ENCODE measurements at places on chromosomes 2 and 18. TPM values are rescaled to one million over a fixed set of nuclear protein-coding genes. Genes with fewer than 3 reads are reported as not detected.
A peak's percentile ranks its signal among the peaks of the same experiment; 100 is the strongest.

Gene FHOD3
- polyA plus RNA-seq: 10.5 TPM

DNA sequence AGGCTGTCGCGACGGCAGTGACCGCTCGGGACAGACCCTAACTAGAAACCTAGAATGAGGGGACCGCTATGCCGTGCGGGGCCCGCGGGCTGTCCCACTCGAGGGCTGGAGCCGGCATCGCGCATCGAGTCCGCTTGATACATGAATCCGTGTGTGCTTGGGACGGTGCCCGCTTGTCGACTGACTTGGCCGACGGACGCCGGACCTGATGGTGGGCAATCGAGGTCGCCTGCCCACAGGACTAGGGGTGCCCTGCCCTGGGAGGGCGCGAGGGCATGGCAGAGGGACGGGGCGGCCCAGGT lies 749 bp upstream of the PTMA start:
- H3K27ac ChIP-seq: peak overlapping the region; percentile 98
- H3K36me3 ChIP-seq: peaks cover 14% of the 10 kb centered on the region
- peak; percentile 41 for DNase-seq
- peaks cover 18% of the 10 kb centered on the region for H3K4me1 ChIP-seq

DNA sequence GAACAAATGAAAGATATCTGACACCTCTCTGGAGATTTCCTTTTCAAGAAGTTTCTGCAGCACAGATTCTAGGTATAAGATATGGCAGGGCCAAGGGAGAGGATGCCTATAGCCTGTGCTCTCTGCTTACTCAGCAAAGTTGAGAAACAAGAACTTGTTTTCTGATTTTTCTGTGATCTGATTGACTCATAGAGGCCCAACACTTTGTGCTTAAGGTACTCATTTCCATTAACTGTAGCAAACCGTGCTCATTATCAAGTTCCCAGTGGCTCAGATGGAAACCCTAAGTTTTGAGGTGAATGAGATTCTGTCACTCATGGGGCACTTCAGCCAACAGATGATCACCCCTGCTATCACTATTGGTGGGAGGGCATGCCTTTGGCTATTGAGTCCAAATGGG lies 124.3 kb downstream of the SP100 start:
- no peaks in the 10 kb centered on the region for H3K27me3 ChIP-seq
- H3K4me3 ChIP-seq: no peak overlapping the region
- H3K36me3 ChIP-seq: no peaks in the 10 kb centered on the region
- H3K27ac ChIP-seq: no peak overlapping the region
- no peaks in the 10 kb centered on the region for H3K4me1 ChIP-seq

DNA sequence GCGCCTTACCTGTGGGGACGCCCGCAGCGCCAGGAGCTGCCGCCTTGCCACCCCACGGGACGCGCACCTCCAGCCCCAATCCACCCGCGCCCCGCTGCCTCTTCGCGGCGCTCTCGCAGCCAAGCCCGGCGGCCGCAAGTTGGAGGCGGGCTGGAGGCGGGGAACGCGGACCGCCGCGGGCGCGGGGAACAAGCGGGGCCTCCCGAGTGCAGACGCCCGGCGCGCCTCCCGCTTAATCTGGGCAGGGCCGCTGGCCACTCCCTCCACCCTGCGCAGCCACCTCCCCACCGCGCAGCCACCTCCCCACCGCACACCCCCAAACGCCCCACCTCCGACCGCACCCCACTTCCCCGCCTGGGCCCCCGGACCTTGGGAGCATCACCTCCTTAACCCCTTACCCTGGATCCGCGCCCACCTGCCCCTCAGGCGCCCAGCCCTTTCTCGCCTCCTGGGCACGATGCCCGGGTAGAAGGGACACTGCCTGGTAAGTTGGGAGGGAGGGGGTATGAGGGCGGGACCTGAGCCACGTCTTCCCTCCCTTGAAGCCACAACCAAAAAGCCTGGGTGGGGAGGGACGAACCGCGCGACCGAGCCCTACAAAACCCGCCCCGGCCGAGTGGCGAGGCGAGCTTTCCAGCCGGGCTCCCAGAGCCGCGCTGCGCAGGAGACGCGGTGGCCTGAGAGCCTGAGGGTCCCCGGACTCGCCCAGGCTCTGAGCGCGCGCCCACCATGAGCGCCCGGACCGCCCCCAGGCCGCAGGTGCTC lies at the start of the genes COL4A3 and COL4A4:
Gene COL4A3, plus strand, starts transcription at position 627 of the 765 bp plus-strand sequence. Its CDS starts 103 bp downstream, at position 730.
Gene COL4A4, minus strand, starts transcription at position 208 of the 765 bp plus-strand sequence. CDS start 16,722 bp downstream, outside the sequence.
- H3K27me3 ChIP-seq: peaks cover 62% of the 10 kb centered on the region
- no peak for DNase-seq
- no peaks in the 10 kb centered on the region for H3K36me3 ChIP-seq
- H3K4me3 ChIP-seq: peak within 1 kb of the TSS; percentile 23
- H3K4me1 ChIP-seq: peaks cover 6% of the 10 kb centered on the region
- H3K27ac ChIP-seq: no peak within 1 kb of the TSS

DNA sequence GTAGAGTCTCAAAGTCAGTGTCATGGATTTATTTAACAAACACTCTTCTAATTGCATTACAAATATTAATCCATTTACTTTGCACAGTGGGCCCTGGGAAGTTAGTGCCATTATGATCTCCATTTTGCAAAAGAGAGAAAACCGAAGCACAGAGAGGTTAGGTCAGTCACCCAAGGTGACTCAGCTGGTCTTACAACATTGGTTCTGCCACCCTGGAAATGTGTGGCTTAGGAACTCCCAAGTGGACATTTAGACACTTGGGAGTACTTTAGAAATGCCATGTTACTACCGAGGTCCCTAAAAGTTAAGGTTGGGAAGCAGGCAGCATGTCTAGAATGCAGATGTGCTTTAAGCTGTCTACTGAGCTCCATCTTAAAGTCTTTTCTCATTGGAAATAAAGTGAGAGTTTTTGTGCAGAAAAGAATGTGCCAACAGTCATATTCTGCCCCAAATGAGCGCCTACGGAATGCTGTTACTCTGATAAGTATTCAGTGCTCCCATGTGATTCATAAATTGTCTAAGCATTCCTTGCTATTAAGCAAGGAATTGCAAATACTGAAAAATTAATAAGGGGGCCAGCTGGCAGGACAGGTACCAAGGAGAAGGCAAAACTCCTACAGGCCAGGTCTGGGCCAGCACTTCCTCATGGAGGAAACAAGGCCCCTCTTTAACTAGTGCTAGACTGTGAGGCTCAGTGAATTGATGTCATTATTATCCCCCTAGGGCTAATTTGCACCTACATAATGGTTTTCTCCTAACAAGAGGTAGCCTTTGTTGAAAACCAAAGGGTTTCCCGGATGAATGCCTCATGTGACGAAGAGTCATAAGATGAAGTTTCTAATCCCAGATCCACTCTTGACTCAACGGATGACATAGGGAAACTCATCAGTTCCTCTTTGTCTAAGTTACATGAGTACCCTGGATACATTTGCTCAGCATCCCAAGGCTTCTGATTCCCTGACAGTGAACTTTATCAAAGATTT lies 16.3 kb downstream of the NRP2 start:
- H3K27ac ChIP-seq: no peak overlapping the region
- H3K36me3 ChIP-seq: no peaks in the 10 kb centered on the region
- no peak overlapping the region for H3K4me3 ChIP-seq
